ENCODE measurements at places on chromosomes 5 and 9.

DNA sequence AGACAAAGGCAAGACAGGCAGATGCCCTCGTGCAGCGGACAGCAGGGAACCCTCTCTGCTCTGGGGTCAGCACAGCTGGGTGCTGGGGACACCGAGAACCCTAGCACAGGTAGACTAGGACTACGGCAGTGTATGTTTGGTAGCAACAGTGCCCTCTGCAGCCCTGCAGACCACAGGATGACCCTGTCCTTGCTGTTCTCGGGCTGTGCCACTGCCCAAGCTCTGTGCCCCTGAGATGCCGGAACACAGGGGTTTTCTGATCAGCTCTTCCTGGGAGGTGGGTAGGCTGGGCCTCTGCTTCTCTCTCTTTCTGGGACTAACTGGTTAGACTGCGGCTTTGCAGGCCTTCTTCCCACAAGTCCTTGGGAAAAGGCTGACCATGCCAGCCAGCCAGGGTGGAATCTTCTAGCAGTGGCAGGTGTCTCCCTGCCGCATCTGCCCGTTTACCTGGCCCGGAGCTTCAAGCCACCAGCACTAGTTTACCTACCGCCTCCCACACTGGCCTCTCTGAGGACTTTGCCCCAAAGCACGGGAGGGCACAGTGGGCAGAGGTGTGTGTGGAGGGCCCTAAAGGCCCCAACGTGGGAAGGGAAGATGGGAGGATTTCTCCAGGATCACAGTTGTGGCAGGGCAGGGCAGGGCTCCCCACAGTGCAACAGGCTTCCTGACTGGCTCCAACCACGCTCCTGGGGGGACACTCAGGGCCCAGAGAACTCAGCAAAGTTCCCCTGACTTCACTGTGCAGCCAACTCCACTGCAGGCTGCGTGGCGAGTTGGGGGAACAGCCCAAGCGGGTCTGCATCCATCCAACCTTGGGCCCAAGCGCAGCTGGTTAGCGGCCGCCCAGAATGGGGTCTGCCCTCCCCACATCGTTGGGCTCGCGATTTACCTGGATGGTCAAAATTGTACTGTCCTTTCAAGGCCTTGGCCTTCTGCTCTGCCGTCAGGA, 1.2 kb downstream of the UCK1 start:
- DNase-seq: no peak

DNA sequence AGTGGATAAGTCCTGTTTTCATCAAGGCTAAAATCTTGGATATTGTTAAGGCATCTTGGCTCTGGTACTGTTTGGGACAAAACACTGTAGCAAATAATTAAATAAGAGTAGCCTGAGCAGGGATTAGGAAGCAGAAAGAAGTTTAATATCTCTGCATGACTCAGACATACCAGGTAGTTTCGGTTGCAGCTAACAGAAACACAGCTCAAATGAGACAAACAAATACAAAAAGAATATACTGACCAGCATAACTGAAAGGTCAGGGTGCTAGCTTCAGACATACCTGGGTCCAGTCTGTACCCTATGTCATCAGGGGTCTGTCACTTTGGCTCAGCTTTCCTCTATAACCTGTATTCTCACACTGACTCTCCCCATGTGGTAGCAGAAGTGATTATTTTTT, 156.4 kb upstream of the MAP3K1 start:
- DNase-seq: no peak

- peak; percentile 14 for DNase-seq
Observed at GRCh38 chr9:92728831-92729734, 35.5 kb downstream of the BICD2 start.

- DNase-seq: peak; percentile 76
Observed at GRCh38 chr5:71782771-71783770, 64.0 kb downstream of the CARTPT start.

DNA sequence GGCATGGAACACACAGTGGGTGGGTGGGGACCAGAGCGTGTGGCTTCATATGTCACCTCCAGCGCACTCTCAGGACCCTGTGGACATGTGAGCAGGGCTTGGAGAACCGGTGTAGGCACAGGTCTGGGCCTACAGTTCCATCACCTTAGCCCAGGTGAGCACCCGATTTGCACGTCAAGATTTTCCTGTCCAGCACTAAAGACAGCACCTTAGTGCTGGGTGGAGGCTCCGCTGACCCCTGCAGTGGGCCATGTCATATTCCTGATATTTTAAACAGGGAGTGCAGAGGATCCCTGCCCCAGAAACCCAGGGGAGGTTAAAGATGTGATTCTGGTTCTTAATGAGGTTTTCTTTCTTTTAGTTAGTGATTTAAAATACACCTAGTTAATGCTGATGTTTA, 356.0 kb upstream of the IRX4 start:
- no peak for DNase-seq

DNA sequence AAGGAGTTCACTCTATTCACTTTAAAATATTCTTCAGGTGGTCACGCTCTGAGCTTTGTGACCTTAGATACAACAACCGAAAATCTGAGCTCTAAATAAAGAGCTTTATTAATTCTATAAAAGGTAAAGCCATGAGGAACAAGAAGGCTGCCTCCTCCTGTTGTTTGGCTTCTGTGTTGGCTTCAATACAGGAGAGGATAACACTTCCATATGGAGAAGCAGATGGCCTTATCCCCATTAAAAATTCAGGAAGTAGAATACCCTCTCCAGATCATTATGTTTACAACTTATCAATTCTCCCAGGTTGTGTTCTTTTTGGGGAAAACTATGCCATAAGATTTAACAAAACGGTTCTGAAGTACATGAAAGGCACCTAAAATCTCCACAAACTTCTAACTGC, 128.4 kb downstream of the TTC39B start:
- DNase-seq: no peak

DNA sequence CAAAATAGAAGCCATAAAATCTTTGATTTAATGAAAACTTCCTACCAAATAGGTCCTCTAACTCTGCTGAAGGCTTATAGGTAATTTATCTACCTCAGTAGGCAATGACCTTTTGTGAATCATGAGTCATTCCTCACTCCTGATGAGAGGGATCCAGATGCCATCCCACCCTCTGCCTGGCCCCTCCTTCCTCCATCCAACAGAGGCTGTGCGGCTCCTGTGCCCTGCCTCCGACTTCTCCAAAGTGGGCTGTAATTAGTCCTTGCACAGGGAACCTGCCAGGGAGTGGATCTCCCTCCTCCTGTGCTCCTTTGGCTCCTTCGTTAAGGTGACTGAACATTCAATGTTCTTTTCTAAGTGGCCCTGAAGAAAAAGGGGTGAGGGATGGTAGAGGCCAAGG, 213.9 kb upstream of the TBCA start:
- DNase-seq: no peak

All from fibroblast of skin of right quadriceps (primary cell).